NCI-H1092 (cell line): ENCODE measurements at places on chromosomes 3 and 15.

GRCh38 chr15:32861761-32862160, 144.0 kb downstream of the GREM1 start:
- no peak for DNase-seq

DNA sequence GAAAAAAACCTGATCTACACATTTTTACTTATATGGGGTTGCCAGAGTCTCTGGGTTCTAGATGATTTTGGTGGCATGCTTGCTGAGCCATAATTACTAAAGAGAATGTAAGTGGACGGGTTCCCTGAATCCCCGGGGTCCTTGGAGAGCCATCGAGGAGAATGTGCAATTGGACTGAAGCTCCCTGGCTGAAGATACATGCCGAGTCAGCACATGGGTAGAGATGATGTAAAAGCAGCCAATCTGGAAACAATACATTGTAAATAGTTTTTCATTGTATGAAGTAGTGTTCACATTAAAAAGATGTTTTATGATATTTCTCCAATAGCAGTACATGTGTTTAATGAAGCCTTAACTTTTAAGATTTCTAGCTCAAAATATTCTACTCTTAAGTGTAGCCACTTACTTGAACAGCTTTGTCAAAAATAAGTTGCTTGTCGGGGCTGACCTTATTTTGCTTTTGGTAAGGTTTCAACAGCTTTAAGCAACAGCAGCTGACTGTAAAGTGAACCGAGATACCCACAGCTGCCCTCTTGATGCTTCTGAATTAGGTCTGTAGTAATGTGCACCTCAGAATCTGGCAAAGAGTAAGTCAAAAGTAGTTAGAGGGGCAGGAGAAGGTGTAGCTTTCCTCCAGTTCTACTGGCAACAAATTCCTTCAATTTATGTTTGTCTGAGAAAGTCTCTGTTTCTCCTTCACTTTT, 205.7 kb downstream of the PLCL2 start:
- no peak for DNase-seq

DNA sequence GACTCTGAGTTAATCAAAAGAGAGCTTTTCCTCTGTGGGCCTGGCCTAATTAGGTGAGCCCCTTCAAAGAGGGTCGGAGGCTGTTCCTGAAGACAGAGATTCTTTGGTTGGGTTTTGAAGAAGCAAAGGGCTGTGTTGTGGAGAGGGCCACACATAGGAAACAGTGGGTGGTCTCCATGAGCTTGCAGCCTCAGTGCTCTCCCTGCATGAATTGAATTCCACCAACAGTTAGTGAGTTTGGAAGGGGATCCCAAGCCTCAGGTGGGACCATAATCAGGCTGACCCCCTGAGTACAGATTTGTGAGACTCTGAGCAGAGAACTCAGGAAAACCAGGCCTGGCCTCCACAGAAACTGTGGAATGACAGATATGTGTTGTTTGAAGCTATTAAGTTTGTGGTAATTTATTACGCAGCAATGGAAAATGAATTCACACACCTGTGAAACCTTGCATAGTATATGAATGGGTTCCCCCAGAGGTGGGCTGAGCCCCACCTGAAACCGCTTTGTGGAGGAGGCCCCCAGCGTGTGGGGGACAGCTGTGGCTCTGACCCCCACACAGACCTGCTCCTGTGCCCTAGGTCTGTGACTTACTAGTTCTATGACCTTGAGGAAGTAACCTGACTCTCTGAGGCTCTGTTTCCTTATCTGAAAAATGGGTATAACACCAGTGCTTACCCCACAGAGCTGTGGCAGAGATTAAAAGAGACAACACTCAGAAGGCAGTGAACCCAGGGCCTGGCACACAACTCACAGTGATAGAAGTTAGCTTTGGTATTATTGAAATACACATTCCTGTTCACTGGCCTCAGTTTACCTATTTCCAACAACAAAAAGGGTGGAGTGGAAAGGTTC, 431.3 kb downstream of the FOXP1 start:
- DNase-seq, result no peak

- no peak for DNase-seq
These were observed 13.6 kb upstream of the CSK start for GRCh38 chr15:74768099-74768770.
